ENCODE measurements at places on chromosomes 2 and 18. TPM values are rescaled to one million over a fixed set of nuclear protein-coding genes. Genes with fewer than 3 reads are reported as not detected.
A peak's percentile ranks its signal among the peaks of the same experiment; 100 is the strongest.

GRCh38 chr2:37190290-37190689 is 1.8 kb upstream of the SULT6B1 start:
- no peak for DNase-seq

- peak; percentile 85 for DNase-seq
Measured at GRCh38 chr2:240840435-240841060, 20.5 kb upstream of the KIF1A start.

DNA sequence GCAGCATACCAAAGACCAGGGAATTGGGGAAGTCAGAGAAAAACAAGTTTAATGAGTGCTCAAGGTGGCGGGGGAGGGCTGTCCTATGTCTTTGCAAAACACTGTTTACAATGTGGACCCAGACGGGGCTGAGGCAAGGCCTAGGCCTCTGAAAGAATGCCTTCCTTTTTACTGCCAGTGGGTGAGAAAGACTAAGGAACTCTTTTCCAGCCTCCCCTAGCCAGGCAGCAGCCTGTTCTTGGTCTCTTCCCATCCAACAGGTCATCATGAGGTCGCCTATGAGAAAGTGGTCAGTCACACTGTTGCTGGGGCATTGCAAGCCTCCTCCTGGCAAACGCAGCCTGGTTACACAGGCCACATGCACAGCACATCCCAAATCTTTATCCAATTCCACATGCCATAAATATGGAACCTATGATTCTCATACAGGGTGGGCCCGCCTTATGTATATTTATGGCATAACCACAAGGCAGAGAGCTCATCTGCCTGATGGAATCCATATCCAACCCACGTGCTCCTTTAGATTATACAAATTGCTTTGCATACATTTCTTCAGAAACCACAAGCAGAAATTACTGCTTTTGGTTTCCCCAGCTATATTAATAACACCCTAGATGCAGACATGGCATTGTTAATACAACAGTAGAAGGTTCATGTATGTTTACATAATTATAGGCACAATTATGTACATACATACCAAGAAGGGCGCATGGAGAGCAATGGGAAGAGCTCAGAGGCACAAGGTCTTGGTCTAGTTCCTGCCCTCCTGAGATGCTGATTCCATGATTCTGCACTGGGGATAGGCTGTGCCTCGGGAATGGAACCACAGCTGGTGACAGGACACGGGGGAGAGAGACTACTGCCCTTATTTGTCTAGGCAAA is 48.6 kb downstream of the NRP2 start:
- DNase-seq: no peak

GRCh38 chr2:110205660-110206455 is 1.0 kb upstream of the NPHP1 start:
- no peak for DNase-seq

TMEM198 gene
- total RNA-seq: 1.2 TPM
